ENCODE measurements at places on chromosomes 2 and 18. TPM values are rescaled to one million over a fixed set of nuclear protein-coding genes. Genes with fewer than 3 reads are reported as not detected.

The NYAP2 gene
- under 0.01 TPM for total RNA-seq

The RASGRP3 gene
- total RNA-seq = 0.72 TPM

The CCT4 gene
- total RNA-seq = 116 TPM

The RRM2 gene
- total RNA-seq = 7.4 TPM

All from osteoblast (primary cell).